ENCODE measurements at places on chromosomes 13 and 19. TPM values are rescaled to one million over a fixed set of nuclear protein-coding genes. Genes with fewer than 3 reads are reported as not detected.

Gene ZFP82
- 0.88 TPM for total RNA-seq

Gene PCDH17
- 9.7 TPM for total RNA-seq

Gene TNFSF13B
- not detected for total RNA-seq

Gene NLRP4
- not detected for total RNA-seq

Gene WDR87
- not detected for total RNA-seq

Gene SEMA6B
- total RNA-seq = 3.7 TPM

Gene EDDM13
- not detected for total RNA-seq

Gene C1QTNF9
- not detected for total RNA-seq

Gene SYNGR4
- not detected for total RNA-seq

Gene DNASE2
- total RNA-seq = 32.9 TPM

Gene EDNRB
- total RNA-seq = 63.5 TPM

DNA sequence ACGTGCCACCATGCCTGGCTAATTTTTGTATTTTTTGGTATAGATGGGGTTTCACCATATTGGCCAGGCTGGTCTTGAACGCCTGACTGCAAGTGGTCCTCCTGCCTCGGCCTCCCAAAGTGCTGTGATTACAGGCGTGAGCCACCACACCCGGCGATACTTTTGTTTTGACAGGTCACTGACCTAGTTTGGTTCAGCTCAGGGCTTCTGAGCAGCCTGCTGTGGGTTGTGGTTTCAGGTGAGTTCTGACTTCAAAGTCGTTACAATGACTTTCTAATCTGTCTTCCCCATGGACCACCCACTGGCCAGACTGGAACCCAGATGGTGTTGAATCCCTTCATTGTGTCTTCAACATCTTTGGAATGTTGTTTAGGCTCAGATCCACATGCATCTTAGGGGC is 73.8 kb downstream of the TRPM4 start:
- no peak overlapping the region for H3K4me3 ChIP-seq
- DNase-seq = no peak
- H3K27ac ChIP-seq = no peak overlapping the region
- no peaks in the 10 kb centered on the region for H3K4me1 ChIP-seq

DNA sequence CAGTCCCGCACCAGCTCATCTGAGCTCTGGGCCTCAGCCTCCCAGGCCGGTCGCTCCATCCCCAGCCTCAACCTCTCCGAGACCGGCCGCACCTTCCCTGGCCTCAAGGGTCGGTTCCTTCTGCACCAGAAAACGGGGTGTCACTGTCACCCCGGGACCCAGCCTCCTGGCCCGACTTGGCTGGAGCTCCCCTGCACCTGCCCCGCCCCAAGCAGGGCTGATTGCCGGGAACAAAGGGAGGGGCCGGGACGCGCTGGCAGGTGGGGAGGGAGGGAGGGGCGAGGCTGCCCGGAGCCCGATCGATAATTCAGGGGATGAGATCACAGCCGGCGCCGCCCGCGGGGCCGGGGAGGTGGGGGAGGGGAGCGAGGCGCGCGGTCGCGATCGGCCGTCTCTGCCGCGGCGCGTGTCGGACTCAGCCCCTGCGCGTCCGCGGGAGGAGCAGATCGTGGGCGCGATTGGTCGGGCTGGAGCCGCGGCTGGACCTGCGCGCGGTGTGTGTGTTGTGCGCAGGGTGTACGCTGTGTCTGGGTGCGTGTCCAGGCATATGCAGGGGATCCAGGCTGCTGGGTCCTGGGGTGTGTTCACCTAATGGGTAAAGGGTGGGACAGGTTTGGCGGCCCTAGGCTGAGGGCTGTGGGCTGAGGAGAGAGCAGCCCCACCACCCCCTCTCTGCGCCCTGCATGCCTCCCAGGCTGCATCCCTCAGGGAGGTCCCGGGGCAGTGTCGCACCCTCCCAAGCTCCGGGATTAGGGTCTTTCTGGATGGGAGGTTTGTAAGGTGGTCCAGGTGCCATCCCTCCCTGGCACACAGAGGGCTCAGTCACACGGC is 1.1 kb upstream of the SHC2 start:
- DNase-seq = peak; percentile 29
- H3K27me3 ChIP-seq = no peaks in the 10 kb centered on the region
- peak overlapping the region; percentile 79 for H3K27ac ChIP-seq
- H3K36me3 ChIP-seq = no peaks in the 10 kb centered on the region
- peaks cover 16% of the 10 kb centered on the region for H3K4me1 ChIP-seq

- H3K4me1 ChIP-seq = peaks cover 10% of the 10 kb centered on the region
- peak overlapping the region; percentile 18 for H3K27ac ChIP-seq
- no peak overlapping the region for H3K4me3 ChIP-seq
- no peaks in the 10 kb centered on the region for H3K27me3 ChIP-seq
- no peak for DNase-seq
Measured at GRCh38 chr13:110910013-110910890, 4.6 kb downstream of the ANKRD10 start.

- no peaks in the 10 kb centered on the region for H3K27me3 ChIP-seq
- no peaks in the 10 kb centered on the region for H3K4me1 ChIP-seq
- no peak for DNase-seq
- H3K4me3 ChIP-seq = no peak overlapping the region
Measured at GRCh38 chr13:45602183-45603170, 13.1 kb downstream of the ERICH6B start.

GRCh38 chr19:35693835-35694599 is 10.3 kb upstream of the ZBTB32 start:
- no peaks in the 10 kb centered on the region for H3K27me3 ChIP-seq
- H3K27ac ChIP-seq = no peak overlapping the region
- DNase-seq = peak; percentile 80
- no peak overlapping the region for H3K4me3 ChIP-seq

GRCh38 chr19:4429771-4430171 is 27.3 kb downstream of the CHAF1A start:
- no peak overlapping the region for H3K4me3 ChIP-seq
- no peak overlapping the region for H3K27ac ChIP-seq
- no peaks in the 10 kb centered on the region for H3K36me3 ChIP-seq
- H3K27me3 ChIP-seq = no peaks in the 10 kb centered on the region
- DNase-seq = no peak
- H3K4me1 ChIP-seq = no peaks in the 10 kb centered on the region

GRCh38 chr19:16371540-16371986 is 46.9 kb downstream of the KLF2 start:
- peak overlapping the region; percentile 76 for H3K27ac ChIP-seq
- H3K4me1 ChIP-seq = peaks cover 15% of the 10 kb centered on the region
- no peak for DNase-seq
- no peak overlapping the region for H3K4me3 ChIP-seq
- H3K36me3 ChIP-seq = no peaks in the 10 kb centered on the region

- no peaks in the 10 kb centered on the region for H3K4me1 ChIP-seq
- H3K27me3 ChIP-seq = no peaks in the 10 kb centered on the region
- H3K36me3 ChIP-seq = no peaks in the 10 kb centered on the region
- H3K27ac ChIP-seq = no peak overlapping the region
- no peak overlapping the region for H3K4me3 ChIP-seq
Measured at GRCh38 chr13:41655997-41656396, 198.6 kb downstream of the RGCC start.

DNA sequence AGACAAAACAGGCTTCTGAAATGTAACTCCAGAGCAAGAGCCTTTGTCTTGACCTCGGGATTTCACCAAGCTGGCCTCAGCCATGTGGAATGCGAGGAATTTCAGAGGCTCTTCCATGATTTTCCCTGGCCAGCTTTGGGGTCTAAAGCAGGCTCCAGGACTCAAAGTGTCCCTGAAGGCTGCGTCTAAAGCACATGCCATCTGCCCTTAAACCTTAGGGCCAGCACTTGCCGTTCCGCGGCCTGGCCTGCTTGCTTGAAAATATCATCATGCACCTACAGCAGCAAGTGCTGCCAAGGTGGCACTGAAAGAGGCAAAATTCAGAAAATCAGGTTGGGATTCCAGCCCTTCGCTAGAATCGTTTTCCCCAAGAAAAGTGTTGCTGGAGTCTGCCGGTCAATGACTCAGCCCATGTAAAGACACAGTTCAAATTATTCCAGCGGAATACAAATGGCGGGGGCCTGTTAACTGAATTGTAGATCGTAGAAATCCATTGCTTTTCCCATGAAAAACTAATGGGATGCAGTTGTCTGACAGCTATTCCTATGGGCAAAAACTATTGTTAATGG is 105.7 kb upstream of the RAP2A start:
- no peak overlapping the region for H3K4me3 ChIP-seq
- H3K27ac ChIP-seq = peak overlapping the region; percentile 13
- no peaks in the 10 kb centered on the region for H3K36me3 ChIP-seq

DNA sequence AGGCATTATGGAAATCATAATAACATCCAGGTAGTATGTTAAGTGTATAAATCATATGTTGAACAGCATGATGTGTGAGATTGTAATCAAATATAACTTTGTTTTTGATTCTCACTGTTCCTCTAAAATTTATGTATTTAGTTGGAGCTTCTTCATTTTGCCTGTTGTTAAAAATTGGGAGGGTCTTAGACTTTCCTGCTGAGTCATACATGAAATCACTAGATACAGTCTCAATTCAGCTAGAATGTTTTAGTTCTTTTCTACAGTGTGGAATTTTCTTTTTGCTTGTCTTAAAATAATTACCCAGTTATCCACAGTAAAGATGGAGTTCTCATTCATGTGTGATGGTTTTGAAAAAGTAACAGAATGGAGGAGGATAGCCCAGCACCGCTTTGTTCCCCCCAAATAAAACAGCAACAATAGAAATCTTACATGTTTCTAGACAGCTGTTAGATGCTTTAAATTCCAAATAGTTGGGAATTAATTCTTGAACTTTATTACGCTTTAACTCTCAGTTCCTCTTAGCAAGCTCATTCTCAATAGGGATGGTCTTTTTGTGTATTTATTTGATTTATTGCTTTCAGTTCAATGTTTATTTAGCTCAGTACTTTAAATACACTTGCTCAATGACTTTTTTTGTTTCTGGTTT is 109.5 kb downstream of the PDS5B start:
- no peaks in the 10 kb centered on the region for H3K4me1 ChIP-seq
- peak overlapping the region; percentile 47 for H3K27ac ChIP-seq
- no peaks in the 10 kb centered on the region for H3K27me3 ChIP-seq

DNA sequence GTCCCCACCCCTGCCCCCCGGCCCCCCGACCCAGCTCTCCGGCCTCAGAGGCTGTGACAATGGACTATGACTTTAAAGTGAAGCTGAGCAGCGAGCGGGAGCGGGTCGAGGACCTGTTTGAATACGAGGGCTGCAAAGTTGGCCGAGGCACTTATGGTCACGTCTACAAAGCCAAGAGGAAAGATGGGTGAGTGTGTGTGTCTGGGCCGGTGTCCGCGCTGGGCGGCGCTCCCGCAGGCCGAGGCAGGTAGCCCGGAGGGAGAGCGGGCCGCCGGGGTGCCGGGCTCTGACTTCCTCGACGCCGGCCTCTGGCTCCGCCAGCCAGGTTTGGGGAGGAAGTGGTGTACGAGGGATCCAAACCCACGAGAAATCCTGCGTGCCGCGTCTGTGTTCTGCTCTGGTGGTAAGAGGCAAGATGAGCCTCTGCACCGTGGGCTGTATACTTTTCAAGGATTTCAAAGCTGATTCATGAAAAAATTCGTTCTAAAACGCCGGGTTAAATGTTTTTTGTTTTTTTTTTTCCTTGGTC is 718 bp downstream of the CDK8 start:
- H3K4me1 ChIP-seq = no peaks in the 10 kb centered on the region
- H3K36me3 ChIP-seq = no peaks in the 10 kb centered on the region
- DNase-seq = peak; percentile 43
- H3K27ac ChIP-seq = peak overlapping the region; percentile 94
- H3K27me3 ChIP-seq = no peaks in the 10 kb centered on the region

DNA sequence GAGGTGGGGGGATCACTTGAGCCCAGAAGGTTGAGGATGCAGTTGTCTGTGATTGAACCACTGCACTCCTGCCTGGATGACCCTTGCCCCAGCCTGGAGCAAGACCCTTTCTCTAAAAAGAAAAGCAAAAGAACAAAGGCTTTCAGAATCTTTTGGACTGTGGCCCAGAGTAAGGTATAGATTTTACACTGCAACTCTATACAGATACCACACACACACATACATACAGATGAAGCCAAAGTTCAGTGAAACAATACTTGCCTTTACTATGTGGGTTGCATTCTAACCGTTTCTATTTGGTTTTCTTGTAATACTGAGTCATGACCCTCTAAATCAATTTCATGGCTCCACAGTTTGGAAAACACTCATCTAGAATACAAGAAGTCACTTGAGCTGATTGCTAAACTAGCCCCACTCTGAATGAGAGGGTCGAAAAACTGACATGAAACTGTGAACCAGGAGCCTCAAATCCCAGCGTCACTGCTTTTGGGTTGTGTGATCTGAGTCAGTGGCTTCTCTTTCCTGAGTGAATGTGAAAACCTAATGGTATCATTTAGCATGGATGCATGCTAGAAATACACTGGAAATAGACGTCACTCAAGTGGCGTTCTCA is 756.1 kb downstream of the UQCRFS1 start:
- no peak overlapping the region for H3K4me3 ChIP-seq
- DNase-seq = no peak
- no peak overlapping the region for H3K27ac ChIP-seq
- H3K36me3 ChIP-seq = no peaks in the 10 kb centered on the region
- no peaks in the 10 kb centered on the region for H3K4me1 ChIP-seq

DNA sequence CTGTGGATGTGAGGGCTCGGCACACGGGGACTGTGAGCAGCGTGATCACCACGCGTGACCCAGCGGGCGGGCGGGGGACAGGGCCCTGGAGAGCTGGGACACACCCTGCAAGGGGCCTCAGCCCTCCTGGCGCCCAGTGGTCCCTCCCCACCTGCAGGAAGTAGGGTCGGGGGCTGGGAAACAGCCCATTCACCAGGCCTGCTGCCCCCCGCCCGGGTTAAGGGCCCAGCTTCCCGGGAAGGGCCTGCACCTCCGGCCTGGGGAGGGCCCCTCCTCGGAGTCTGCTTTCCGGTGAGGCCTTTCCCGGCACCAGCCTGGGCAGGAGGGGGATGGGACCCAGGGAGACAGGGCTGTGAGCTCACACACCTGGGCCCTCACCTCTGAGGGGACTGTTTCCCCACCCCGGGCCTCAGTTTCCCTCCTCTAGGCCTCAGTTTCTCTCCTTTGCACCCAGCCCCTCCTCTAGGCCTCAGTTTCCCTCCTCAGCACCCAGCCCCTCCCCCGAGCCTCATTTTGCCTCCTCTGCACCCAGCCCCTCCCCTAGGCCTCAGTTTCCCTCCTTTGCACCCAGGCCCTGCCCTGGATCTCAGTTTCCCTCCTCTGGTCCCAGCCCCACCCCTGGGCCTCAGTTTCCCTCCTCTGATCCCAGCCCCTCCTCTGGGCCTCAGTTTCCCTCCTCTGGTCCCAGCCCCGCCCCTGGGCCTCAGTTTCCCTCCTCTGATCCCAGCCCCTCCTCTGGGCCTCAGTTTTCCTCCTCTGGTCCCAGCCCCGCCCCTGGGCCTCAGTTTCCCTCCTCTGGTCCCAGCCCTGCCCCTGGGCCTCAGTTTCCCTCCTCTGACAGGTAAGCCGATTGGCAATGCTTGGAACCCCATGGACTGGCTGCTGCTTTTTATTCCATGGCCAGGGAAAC is 1.9 kb upstream of the MADCAM1 start:
- H3K27me3 ChIP-seq = peaks cover 12% of the 10 kb centered on the region
- no peaks in the 10 kb centered on the region for H3K4me1 ChIP-seq
- H3K27ac ChIP-seq = no peak overlapping the region
- no peak overlapping the region for H3K4me3 ChIP-seq

DNA sequence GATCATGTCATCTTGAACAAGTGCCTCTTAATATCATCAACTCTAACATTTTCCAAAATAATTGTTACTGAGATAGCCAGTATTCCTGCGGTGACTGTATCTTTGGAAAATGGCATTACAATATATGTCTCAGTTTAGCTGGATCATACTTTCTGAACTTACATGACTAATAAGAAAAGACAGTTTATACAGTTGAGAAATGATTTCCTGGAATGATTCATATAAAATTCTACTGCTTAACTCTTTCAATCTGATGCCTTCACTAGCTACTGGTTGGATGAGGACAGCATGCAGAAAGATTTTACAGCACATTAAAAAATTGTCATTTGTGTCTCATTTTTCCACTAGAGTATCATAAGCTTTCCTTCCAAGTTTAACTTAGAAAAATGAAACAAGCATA is 302.1 kb downstream of the PCDH17 start:
- no peak overlapping the region for H3K4me3 ChIP-seq
- no peaks in the 10 kb centered on the region for H3K4me1 ChIP-seq
- H3K27ac ChIP-seq = no peak overlapping the region
- H3K27me3 ChIP-seq = no peaks in the 10 kb centered on the region
- H3K36me3 ChIP-seq = no peaks in the 10 kb centered on the region

Data from uterus (tissue), 4 donors.